NCI-H774 (cell line): ENCODE measurements at places on chromosomes 5 and 9.

GRCh38 chr9:68966496-68966944 lies 47.4 kb downstream of the PRKACG start:
- no peak for DNase-seq

GRCh38 chr9:95940265-95940664 lies 64.8 kb downstream of the ERCC6L2 start:
- no peak for DNase-seq

- no peak for DNase-seq
These were observed 22.1 kb downstream of the CEP72 start for GRCh38 chr5:634191-634590.

DNA sequence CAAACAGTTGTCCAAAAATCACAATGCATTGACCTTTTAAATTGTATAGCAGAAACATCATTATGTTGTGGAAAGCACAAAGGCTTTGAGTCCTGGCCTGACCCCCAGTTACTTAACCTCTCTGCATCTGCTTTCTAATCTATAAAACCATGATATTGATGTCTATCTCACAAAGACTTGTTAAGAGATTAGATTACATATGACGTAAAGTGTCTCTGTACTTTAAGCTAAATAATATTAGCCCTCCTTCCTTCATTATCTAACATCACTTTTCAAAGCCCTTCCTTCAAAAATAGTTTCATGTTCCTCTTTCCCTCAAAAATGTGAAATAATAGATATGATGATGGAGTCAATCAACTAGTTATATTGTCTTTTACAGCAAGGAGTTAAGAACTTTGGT lies 3.4 kb downstream of the ADAMTS6 start:
- no peak for DNase-seq

DNA sequence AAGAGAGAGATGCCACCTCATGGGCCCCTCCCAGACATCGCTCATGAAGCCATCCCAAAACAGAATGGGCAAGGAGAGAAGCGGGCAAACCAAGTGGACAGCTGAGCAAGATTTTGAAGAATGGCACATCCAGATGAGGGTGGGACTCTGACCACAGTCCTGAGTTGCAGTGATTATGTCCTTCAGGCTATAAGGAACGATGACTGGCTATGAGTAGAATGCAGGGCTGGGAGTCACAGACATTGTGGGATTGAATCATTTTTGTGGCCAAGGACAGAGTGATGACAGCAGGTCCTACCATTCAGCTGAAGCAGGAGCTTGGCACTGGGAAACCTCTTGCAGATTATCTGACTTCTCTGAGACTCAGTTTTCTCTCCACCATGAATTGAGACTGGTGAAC lies 245.7 kb upstream of the SLC30A5 start:
- DNase-seq = no peak

DNA sequence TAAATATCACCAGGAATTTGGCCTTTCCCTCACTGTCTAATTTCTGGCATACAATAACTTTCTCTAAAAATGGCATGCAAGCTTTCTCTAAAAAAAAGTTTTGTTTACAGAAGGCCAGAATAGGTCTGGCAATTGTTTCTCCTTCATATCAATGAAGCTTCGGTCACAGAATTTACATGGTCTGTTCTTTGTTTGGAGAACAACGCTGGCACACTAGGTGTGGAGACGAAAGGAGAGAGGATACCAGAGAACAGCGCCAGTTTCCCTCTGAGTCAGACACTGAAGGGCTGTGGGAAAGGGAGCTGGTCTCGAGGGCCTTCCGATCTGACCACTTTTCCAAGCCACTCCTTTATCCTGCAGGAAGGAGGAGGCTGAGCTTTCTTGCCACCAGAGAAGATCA lies 60.1 kb upstream of the ITGA1 start:
- no peak for DNase-seq

DNA sequence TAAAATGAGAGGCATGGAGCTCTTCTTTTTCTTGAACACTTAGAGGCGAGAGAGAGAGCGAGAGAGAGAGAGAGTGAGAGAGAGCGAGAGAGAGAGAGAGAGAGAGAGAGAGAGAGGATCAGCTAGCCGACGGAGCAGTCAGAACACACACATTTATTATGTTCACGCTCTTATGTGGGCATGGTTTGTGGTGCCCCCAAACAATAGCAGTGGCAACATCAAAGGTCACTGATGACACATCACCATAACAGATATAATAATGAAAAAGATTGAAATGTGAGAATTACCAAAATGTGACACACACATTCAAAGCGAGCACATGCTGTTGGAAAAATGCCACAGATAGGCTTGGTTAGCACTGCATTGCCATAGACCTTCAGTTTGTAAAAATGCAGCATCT lies 116.1 kb downstream of the KDM4C start:
- DNase-seq = no peak

- no peak for DNase-seq
These were observed 597.3 kb upstream of the SGCD start for GRCh38 chr5:155729684-155730059.

DNA sequence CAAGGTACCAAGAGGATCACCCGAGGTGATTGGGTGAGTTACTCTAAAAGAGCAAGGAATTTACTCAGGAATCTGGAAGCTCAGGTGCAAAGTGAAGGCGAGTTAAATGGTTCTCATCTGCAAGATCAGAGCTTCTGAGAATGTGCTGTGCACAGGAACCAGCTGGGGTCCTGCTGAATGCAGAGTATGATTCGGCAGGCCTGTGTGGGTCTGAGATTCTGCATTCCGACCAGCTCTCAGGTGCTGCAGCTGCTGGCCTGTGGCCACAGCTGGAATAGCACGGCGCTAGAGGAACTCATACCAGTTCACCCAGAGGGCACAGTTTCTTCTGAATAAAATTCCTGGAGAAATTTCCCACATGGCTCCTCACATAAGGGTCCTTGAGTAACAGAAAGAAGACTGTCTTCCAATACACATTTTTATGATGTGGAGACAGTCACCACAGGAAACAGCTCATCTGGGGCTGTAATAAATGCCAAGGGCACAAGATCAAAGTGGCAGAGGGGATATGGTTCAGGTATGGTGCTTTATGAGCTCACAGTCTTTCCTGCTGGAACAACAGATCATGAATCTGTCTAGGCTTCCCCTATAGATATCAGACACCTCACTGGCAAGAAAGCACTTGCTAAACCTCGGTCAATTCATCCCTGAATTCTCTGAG lies 83.9 kb downstream of the PTPN3 start:
- DNase-seq = no peak

- DNase-seq = no peak
These were observed 44.2 kb downstream of the PSMB7 start for GRCh38 chr9:124370896-124371582.

GRCh38 chr5:145218019-145218418 lies 617.1 kb downstream of the PRELID2 start:
- no peak for DNase-seq

GRCh38 chr5:160496784-160497183 lies 75.1 kb downstream of the PTTG1 start:
- DNase-seq = no peak

- DNase-seq = no peak
These were observed 2.1 kb upstream of the IRX4 start for GRCh38 chr5:1884678-1885403.

GRCh38 chr5:59617186-59617771 lies 276.2 kb downstream of the PDE4D start:
- DNase-seq = peak; percentile 43

DNA sequence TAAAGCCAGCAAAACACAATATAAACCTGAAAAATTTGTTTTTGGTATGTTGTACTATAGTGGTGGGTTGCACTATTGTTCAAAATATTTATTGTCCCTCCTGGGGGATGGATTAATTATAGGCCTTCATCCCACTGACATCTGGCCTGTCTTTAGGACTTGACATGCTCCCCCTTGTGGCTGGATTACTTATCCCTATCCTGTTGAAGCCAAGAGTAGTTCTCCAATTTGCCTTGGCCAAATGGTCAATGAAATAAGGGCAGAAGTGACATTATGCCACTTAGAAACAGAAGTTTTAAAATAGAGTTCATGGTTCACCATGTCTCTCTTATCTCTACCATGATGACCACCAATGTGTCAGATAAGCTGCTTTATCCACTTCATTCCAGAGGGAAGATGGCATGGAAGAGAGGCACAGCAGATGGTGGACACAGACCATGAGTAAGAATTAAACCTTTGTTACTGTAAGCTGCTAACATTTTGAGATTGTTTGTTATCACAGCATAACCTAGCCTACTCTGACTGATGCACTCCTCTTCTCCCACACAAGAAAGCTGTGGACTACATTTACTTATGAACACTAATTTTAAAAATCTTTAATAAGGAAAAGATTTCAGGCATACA lies 29.2 kb upstream of the ARHGEF28 start:
- DNase-seq = peak; percentile 12

GRCh38 chr9:85715587-85715986 lies 26.2 kb downstream of the AGTPBP1 start:
- no peak for DNase-seq

DNA sequence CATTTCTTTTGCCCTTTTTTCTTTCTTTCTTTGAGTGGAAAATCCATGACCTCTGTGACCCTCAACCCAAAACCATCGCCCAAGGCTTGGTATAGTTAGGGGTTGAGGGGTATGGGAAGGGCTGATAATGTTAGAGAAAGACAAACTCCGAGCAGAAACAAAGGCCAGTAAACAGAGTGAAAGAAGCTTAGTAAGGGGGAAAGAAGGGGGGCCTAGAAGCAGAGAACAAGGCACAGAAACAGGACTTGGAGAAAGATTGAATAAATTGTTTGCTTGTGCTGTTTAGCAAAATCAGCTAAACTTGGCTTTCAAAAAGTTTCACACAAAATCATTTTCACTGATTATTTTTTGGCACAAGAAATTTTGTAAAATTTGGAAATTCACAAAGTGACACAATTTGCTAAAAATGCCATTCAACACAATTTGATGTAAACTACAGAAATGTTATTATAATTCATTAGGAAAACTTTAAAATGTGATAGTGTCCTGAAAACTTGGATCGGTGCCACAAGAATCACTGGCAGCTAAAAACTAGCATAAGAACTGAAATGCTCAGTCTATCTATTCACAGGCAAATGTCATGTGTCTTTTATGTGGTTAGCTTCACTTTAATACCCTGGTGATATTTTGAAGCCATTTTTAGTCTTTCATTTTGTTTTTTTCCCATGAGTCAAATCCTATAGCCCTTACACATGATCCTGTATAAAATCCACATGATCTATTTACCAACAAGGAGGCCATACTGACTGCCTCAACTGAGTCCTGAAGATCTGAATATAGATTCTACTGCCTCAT lies 276.4 kb downstream of the NR2F1-AS1 start:
- no peak for DNase-seq

DNA sequence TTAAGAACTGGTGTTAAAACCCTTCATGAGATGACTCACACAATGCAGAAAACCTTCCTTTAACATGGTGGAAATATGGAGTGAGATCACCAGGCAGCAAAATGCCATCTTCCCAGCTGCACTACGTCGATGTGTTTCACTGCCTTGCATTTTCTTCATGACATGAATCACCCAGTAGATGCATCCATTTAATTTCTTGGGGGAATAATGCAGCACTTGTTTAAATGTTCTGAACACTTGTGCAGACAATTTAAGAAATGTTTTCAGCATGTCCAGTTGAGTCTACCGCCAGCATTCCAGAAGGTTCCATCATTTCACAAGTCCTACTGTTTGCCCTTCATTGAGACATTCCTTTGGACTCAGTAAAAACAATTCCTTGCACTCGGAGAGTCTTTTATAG lies 81.6 kb downstream of the ADAMTS16 start:
- DNase-seq = no peak

- no peak for DNase-seq
These were observed 297.0 kb downstream of the EFNA5 start for GRCh38 chr5:107373549-107374263.

GRCh38 chr5:10533226-10533625 lies 30.6 kb upstream of the ANKRD33B start:
- DNase-seq = no peak

GRCh38 chr9:35666549-35666948 lies 1.6 kb upstream of the ARHGEF39 start:
- no peak for DNase-seq

- no peak for DNase-seq
These were observed 12.8 kb upstream of the SPATA24 start for GRCh38 chr5:139416651-139417050.

DNA sequence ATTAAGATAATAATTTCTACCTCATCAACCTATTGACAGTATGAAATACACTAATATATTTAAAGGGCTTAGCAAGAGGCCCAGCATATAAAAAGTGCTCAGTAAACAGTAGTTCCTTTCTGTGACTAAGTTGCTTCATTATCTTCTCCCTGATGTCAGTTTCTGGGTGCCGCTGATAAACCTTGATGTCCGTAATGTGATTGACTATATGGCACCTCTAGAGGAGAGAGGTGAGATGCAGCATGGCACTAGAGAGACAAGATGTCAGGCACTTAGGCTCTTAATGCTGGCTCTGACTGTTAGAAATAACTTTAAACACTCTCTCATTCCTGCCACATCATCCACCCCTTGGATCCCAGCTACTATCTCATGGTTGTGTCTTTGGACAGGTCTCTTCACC lies 455.9 kb upstream of the KLF4 start:
- DNase-seq = no peak

DNA sequence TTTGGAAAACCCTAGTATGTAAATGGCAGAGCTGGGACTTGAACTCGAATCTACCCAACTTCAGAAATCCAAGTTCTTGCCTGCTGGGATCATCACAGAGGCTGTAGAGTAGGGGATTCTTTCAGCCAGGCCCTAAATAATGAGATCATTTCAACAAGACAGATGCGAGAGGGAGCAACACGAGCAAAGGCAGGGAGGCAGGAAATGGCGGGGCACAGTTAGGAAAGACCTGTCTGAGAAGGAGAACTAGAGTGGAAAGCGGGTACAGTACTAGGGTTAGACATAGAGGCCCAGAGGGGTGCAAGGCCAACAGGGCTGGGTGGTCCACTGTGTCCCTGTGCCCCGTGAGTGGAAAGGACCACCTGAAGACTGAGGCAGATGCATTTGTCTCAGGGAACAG lies 46.1 kb downstream of the MVB12B start:
- DNase-seq = no peak

GRCh38 chr5:40124367-40124766 lies 555.3 kb upstream of the PTGER4 start:
- no peak for DNase-seq

DNA sequence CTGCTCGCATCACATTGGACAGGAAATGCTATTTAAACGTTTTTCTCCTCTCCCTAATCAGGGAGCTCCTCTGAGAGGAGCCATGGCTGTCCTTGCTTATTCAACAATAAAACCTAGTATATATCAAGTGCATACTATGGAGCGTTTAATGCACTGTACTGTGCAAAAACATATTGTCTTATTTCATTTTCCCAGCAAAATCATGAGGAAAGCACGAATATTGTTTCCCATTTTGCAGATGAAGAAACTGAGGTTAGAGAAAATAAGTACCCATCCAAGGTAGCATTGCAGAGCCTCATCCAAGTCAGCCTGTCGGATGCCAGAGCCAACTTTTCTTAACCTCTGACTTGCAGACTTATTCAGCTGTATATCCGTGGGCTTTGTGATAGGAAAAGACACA lies 7.6 kb upstream of the EBF1 start:
- DNase-seq = no peak

DNA sequence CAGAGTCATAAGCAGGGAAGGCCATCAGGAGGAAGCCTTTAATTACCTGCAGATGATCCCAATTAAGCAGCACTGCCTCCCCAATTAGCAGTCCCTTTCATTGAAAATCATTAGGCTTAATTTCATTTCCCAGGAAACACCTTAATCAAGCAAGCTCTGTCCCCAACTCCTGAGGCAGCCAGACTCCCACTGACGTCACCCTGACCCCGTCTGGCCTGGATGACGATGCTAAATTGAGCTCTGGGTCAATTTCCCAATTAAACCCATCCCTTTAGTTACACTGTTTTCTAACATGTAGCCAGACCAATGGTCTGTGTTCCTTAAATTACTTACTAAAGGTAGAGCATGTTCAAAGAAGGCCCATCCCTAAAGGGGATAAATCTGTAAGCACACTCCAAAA lies 84.0 kb upstream of the SPOCK1 start:
- DNase-seq = no peak
